Substantia nigra (tissue), 51 donors: ENCODE measurements at places on chromosomes 16 and 17.

DNA sequence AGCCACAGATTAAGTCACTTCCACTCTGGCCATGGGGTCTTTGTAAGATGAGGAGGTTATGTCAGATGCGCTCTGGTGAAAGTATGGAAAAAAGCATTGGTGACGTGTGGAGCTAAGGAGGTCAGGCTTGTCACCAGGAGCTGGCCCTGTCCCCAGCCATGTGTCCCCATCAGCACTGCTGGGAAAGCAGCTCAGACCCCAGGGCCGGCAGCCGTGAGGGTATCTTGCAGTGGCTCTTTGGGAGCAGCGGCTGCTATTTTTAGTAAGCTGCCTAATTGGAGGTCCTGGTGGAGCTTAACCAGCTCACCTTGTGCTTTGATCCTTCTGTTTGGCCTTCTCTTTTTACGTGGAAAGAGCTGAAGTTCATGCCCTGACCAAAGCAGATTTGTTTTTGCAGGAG lies 60.9 kb downstream of the MPRIP start:
- no peak for DNase-seq

- DNase-seq: no peak
Observed at GRCh38 chr17:80442764-80443163, 27.8 kb downstream of the ENDOV start.

- DNase-seq: no peak
Observed at GRCh38 chr17:36608794-36609497, 7.6 kb downstream of the MRM1 start.

- DNase-seq: no peak
Observed at GRCh38 chr17:55986817-55987216, 166.5 kb upstream of the ANKFN1 start.

DNA sequence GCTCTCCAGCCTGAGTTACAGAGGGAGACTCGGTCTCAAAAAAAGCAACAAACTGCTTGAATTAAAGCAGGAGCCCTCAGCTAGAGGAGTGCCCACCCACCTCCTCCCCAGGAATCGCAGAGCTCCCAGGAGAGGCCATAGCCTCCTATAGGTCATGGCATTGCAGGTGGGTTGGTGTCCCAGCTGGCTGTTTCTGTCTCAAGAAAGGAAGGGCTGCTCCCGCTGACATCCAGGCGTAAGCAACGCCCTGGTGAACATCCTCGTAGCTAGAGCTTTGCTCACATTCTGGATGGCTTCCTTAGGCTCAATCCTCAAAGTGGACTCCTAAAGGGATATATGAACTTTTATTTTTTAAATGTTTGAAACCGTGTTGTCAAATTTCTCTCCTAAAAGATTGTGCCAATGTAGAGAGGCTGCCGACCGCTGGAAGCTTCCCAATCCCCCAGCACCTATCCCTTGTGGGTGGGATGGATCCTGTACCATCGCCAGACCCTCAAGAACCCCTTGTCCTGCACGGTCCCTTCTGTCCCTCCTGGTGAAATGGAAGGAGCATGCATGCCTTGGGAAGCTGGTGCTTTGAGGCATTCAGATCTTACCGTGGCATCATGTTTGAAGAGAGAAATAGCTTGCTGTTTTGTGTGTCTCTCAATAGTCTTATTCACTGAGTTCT lies 5.9 kb downstream of the NLRC5 start:
- no peak for DNase-seq

DNA sequence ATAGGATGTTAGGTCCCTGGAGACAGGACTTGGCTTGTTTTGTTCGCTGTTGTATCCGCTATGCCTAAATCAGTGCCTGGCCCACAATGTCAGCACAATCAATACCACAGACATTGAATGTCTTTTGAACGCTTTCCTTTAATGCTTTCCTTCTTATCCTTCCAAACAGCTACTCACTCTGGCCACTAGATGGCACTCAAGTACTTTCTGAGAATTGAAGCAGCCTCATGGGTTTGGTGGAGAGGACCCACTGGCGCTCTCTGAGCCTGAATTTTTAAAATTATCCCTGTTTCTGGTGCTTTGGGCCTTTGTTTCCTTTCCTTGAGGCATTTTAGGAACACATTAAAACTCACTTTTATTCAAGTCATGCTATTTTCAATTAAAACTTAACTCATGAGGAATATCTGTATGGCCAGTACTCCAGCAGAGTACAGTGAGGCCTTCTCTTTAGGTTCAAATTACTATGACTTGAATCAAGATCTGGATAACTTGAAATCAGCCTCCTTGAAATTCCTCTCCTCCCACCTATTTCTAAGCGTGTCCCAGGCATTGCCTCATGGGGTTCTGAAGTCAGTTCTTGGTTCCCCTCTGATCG lies 3.2 kb upstream of the NLRP1 start:
- DNase-seq: peak; percentile 53

DNA sequence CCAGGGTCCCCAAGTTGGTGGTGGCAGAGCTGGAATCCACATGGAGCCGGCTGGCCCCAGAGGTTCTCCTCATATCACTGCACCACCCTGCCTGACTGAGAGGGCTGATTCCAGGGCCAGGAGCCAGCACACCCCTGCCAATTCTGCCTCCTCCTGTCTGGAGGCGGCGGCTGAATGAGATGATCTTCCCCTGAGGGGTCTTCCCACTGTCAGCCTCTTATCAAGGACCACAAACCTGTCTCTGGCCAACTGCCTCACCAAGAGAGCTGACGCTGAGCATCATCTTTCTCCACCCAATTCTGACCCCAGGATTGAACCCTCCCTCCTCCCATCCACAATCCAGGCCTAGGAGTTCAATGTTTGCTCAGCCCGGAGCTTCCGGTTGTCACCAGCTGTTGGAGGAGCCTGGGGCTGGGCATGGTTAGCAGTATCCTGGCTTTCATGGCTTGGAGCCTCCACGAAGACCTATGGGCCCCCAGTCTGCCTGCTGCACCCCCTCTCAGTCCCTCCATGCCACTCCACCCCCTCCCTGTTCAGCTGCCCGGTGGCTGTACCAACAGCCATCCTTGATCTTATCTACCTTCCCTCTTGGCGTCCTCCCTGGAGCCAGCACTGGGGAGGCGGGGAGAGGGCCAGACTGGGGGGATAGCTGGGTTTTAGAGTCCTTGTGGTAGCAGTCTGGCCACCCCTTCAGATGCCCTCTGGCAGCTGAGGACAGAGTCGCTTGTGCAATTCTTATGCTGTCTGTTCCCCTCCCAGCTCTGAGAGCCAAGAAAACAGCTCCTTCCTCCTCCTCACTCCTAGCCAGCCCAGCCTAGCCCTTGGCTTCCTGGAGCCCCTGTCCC lies 25.6 kb downstream of the ABCC3 start:
- no peak for DNase-seq

- no peak for DNase-seq
Observed at GRCh38 chr16:89142474-89143195, 28.9 kb upstream of the CDH15 start.

- no peak for DNase-seq
Observed at GRCh38 chr17:39069114-39069756, 82.2 kb downstream of the PLXDC1 start.

DNA sequence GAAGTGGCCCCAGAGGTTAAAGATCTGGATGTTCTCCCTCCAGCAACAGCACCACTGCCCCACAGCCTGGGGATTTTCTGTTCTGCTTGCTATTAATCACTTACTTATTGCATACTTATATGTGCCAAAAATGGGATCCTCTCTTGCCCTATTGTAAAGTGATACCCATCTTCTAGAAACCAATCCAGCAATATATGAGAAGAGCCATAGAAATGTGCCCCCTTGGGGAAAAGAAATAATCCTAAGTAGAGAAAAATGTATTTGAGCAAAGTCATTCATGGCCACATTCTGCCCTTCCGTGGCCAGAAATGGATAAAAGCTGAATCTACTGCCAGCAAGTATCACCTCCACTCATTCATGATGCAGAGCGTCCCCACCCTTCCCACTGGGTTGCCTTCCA lies 20.9 kb downstream of the SOST start:
- no peak for DNase-seq

- no peak for DNase-seq
Observed at GRCh38 chr16:15769239-15769638, 87.6 kb downstream of the MYH11 start.

- DNase-seq: no peak
Observed at GRCh38 chr16:66278604-66279262, 87.8 kb upstream of the CDH5 start.

DNA sequence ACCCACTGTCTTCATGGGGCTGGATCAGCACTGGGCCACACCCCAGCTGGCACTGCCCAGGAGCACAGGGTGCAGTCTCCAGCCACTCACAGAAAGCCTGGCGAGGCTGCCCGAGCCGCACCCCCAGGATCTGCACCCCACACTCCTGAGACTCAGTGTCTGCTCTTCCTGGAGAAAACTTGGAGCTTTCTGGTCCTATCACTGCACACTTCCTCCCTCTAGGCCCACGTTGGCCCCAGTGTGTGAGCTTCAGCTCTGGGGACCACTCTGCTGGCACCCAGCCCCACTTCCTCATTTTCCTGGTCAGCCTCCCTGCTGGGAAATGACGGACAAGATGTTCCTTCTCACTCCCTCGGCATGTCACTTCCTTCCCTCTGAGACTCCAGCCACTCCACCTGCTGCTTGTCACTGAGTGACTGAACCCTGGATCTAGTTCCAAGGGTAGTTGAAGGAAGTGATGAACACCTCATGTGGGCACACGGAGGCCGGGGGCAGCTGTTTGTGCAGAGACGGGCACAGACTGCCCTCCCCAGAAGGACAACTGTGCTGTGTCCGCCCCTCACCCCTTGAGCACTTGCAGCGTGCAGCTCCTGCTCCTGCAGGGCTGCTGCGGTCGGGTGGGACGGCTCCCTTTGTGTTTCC lies 29.0 kb downstream of the ZC3H18 start:
- peak; percentile 46 for DNase-seq

GRCh38 chr17:80696964-80697363 lies 152.3 kb downstream of the RPTOR start:
- no peak for DNase-seq

DNA sequence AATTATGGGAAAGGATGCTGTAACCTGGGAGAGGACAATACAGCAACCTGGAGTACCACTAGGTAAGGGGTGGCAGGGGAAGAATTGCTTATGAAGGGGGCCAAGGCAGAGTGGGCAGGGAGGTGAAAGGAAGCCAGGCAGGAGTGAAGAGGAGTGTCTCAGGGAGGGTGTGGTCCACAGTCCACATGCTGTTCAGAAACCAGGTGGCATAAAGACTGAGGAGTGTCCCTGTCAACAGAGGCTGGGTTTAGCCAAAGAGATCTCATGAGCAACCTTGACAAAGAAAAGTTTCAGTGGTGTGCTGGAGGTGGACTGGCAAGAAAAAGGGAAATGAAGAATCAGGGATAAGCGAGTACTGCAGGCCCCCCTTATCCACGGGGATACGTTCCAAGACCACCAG lies 88.4 kb downstream of the SPACA3 start:
- no peak for DNase-seq

DNA sequence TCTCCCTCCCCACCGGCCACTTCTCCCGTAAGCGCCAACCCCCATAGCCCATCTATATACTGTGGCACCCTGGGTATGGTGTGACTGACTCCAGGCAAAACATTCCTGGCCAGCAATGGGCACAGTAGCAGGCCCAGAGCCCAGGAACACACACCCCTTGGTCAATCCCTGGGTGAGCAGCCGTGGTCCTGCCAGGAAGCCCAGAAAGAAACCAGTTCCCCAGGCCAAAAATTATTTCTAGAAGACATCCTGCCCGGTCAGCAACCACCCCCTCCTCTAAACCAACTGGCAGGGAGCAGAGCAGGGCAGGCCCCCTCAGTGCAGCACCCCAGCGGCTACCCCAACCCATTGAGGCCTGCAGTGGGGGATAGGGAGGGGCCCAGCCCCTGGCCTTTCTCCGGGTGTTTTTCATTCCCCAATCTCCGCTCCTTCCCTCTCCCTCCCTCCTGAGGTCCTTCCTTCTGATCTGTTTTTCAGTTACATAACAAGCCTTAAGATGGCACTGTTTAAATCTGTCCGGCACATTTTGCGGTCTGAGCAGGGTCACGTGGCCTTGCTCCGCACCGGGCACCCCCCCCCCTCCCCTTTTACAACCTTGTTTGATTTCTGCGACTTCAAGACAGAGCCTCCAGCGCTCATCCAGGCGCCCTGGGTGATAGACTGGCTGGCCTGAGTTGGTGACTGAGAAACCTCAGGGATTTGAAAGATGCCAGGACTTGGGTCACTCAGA lies 2.0 kb downstream of the NPTX1 start:
- DNase-seq: peak; percentile 65

DNA sequence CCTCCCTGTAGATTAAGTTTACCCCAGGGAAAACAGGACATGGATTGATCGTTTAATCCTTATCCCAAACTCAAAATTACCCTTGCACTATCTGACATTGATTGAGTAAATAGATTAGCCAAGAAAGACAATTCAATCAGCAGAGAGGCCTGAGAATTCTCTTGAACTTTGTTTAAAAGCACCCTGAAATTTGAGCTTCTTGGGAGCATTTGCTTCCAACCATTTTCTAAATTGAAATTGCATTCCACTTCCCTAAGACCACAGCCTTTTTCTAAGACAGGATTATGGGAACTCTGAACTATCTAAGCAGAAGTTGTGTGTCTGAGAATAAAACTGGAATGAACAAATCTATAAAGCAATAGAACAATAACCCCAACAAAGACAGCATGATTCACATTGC lies 76.6 kb upstream of the TNRC6A start:
- DNase-seq: no peak
